ENCODE measurements at places on chromosomes 13 and 19.

DNA sequence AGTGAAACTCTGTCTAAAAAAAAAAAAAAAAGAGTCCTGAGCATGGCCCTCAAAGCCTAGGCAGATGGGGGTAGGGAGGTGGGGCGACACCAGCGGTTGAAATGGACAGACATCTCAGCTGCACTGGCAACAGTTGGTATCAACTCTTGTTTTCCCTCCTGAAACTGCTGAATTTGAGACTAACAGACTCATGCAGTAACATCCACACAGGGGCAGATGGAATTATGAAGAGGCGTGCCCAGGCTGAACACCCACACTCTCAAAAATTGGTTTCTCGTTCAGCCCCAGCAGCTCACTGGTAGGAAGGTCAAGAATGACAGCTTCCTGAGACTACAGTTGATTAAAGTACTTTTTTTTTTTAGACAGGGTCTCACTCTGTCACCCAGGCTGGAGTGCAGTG lies 24.1 kb downstream of the PBX4 start:
- DNase-seq, result no peak

GRCh38 chr19:8001995-8002849 lies 3.2 kb downstream of the ELAVL1 start:
- DNase-seq, result peak; percentile 65

- DNase-seq, result no peak
Measured at GRCh38 chr13:36924001-36924400, 4.0 kb upstream of the SMAD9 start.

- no peak for DNase-seq
Measured at GRCh38 chr19:16477311-16477710, 5.5 kb upstream of the EPS15L1 start.

DNA sequence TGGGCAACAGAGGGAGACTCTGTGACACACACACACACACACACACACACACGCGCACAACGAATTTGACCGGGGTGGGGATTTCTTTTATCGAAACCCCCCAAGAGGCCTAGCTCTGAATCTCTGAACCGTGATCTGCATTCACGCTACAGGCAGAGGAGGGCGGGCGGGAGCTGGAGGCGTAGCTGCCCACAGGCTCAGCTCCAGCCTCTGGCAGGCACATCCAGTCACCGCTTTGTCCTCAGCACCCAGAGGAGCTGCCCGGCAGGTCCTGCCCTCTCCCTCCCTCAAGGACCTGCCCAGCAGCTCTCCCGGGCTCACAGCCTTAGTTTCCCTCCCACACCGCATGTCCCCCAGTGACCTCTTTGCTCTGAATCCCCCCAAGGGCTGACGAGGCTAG lies 20.0 kb downstream of the CILP2 start:
- DNase-seq, result no peak

GRCh38 chr13:113737803-113738202 lies 21.2 kb upstream of the TMEM255B start:
- DNase-seq, result no peak

GRCh38 chr13:91572944-91573598 lies 174.7 kb downstream of the GPC5 start:
- DNase-seq, result no peak

GRCh38 chr19:658916-659839 lies 3.8 kb downstream of the RNF126 start:
- DNase-seq, result no peak

DNA sequence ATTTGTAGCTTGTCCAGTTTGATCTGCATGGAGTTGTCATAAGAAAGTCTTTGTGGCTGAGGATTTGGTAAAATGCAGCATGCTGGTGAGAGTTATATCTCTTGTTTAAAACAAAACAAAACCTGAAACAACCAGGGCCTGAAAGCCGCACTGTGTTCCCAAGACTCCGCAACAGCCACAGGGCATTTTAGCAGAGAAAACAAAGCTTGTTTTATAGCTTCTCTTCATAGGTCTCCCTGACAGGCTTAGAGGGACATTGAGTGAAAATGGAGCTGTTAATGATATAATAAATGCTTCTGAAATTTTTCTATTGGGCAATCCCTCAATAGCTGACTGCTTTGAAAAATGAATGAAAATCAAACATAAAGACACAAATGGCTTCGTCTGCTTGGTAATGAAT lies 148.7 kb upstream of the RNF113B start:
- no peak for DNase-seq

- no peak for DNase-seq
Measured at GRCh38 chr13:39884166-39884565, 228.7 kb downstream of the COG6 start.

DNA sequence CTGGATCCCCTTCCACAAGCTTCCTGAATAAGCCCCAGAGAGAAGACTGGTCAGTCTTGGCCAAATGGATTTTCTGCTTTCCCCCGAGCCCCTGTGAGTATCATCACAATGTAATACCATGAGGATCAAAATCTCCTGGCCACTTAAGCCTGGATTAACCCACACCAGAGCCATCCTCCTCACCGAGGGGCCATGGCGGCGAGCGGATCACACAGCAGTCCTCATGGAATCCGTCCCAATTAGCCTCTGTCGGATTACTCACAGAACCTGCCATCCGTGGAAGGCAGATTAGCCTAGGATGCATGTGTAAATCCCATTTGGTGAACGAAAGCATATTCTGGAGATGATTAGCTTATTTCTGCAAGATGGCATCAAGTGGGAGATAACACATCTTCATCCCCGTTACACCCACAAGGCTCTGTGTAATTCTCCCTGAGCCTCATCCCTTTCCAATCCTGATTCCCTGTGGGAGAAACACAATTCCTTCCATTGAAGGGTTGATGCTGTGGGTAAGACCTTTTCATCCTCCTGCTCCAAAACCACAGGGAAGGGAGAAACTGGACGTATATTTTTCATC lies 42.5 kb downstream of the GNG7 start:
- DNase-seq, result no peak

GRCh38 chr19:43553656-43554055 lies 20.7 kb downstream of the ZNF575 start:
- DNase-seq, result no peak

DNA sequence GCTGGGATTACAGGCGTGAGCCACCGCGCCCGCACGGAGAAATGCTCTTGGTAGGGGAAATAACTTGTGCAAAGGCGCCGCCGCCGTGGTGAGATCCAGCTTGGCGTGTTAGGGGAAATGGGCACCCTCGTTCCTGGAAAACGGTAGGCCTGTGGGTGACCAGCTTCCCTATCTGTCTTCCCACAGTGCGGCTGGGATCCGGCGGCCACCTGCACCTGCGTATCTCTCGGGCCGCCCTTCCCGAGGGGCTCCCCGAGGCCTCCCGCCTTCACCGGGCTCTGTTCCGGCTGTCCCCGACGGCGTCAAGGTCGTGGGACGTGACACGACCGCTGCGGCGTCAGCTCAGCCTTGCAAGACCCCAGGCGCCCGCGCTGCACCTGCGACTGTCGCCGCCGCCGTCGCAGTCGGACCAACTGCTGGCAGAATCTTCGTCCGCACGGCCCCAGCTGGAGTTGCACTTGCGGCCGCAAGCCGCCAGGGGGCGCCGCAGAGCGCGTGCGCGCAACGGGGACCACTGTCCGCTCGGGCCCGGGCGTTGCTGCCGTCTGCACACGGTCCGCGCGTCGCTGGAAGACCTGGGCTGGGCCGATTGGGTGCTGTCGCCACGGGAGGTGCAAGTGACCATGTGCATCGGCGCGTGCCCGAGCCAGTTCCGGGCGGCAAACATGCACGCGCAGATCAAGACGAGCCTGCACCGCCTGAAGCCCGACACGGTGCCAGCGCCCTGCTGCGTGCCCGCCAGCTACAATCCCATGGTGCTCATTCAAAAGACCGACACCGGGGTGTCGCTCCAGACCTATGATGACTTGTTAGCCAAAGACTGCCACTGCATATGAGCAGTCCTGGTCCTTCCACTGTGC lies 2.4 kb downstream of the GDF15 start:
- DNase-seq, result peak; percentile 85

- DNase-seq, result peak; percentile 42
Measured at GRCh38 chr19:33125929-33126388, 6.0 kb upstream of the WDR88 start.

DNA sequence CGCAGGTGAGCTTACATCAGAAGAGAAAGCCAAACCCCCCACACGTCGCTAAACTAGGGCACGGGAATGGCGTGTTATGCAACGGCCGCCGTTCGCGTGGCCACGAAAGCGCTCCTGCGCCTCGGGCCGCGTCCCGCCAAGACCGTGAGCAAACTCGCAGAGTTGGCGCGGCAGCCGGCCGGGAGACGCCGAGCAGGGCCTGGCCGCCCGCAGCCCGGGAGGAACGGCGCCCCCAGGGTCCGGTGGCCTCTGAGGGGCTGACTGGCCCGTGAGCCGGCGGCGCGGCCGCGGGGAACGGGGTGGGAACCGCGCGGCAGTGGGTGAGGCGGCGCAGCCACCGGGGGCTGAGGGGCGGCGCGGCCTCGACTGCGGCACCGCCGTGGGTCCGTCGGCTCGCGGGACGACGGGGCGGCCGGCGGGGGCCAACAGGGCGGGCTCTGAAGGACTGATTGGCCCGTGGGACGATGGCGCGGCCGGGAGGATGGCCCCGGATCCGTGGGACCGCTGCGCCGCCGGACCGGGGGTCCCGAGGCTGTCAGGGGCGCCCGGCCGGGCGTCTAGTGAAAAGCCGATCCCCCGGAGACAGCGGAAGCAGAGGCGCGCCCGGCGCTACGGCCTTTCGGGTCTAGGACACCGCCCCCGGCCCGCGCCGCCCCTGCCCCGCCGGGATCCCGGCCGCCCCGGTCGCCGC lies 903 bp downstream of the LATS2 start:
- DNase-seq, result peak; percentile 44

DNA sequence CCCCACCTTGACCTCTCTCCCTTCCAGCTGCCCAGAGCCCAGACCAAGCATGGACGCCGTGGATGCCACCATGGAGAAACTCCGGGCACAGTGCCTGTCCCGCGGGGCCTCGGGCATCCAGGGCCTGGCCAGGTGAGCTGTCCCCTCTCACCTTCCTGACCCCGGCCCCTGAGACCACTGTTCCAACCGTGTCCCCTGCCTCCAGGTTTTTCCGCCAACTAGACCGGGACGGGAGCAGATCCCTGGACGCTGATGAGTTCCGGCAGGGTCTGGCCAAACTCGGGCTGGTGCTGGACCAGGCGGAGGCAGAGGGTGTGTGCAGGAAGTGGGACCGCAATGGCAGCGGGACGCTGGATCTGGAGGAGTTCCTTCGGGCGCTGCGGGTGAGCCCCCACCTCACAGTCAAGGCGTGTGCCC lies 312 bp downstream of the CAPS start:
- no peak for DNase-seq

- DNase-seq, result no peak
Measured at GRCh38 chr13:42373048-42373812, 101.3 kb downstream of the AKAP11 start.

GRCh38 chr13:51246025-51246417 lies 23.8 kb downstream of the FAM124A start:
- no peak for DNase-seq

DNA sequence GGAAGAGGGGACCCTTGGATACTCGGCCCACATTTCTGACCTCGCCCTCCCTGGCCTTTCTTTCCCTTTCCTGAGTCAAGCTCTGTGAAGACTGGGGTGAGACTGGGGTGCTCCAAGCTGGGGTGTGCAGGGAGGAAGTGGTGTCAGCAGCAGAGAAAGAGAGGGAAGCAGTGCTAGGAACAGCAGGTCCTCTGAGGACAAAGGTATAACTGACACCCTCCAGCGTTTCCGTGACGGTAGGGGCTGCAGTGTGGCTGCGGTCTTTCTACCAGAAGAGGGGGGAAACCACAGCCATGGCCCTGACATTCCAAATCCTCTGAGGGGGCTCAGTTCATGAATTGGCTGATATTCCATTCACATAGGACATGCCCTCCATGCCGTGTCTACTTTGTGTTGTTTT lies 1.1 kb downstream of the KIR3DL2 start:
- no peak for DNase-seq

GRCh38 chr19:33472691-33473652 lies 48.6 kb downstream of the PEPD start:
- peak; percentile 37 for DNase-seq

DNA sequence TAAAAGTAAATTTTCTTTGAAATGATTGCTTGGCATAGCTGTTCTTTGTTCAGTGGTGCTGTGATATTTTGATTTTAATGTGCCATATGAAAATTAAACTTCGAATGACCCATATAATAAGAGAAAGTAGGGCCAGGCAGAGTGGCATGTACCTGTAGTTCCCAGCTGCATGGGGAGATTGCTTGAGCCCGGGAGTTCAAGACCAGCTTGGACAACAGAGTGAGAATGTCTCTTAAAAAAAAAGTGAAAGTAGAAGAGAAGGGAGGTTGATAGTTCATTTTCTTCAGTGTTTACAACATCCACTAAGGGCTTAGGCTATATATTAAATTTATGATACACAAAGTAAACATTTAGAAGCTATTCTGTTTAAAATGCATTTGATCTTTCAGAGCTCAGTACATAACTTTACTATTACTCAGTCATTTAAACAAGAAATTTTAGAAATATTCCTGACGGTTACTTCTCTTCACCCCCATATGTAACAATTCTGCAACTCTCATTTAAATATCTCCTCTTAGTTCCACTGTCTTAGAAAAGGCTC lies 17.2 kb upstream of the RFC3 start:
- DNase-seq, result no peak

DNA sequence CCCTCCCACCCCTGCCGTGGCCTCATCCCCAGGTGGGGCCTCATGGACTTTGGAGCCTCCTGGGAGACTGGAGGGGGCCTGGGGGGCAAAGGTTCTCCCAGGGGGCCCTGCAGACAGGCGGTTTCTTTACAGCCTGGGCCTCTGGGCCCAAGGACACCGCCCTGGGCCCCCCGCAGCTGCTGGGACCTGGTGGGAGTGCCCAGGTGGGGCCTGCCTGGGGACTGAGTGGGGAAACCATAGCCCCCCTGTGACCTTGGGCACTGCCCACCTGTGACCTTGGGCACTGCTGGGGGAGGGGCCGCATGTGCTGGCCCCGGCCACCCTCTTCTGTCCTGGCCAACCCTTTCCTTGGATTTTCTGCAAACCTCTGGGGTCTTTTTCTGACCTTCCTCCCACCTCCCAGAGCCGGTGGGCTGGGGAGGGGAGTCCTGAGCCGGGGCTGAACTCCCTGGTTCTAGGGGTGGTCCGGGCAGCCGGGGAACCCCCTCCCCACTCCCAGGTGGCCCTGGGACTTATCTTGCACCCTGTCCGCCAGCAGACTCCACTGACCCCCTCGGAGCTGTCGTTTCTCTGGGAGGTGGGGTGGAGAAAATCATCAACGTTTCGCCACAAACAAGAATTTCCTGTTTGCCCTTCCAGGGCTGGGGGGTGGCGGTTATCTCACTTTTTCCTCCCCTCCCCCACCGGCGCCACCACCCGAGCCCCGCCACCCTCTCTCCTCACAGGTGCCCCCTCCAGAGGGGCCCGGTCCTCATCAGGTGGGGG lies 27.0 kb downstream of the ARID3A start:
- no peak for DNase-seq

GRCh38 chr13:97333983-97334382 lies 100.0 kb upstream of the RAP2A start:
- no peak for DNase-seq

Data from renal pelvis (tissue), 12 donors.